ENCODE measurements at places on chromosomes 7 and 10. TPM values are rescaled to one million over a fixed set of nuclear protein-coding genes. Genes with fewer than 3 reads are reported as not detected.

DNA sequence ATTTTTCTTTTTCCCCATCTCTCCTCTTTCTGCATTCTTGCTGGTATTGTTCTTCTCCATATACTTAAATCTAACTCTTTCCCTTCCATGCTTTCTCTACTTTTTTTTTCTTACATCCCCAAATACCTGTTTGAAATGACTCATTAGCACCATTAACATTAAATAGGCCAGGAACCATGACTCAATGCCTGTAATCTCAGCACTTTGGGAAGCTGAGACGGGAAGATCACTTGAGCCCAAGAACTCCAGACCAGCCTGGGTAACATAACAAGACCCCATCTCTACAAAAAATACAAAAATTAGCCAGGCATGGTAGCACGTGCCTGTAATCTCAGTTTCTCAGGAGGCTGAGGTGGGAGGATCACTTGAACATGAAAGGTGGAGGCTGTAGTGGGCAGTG lies 1026.8 kb downstream of the GATA3 start:
- H3K36me3 ChIP-seq: no peaks in the 10 kb centered on the region
- DNase-seq: no peak
- no peaks in the 10 kb centered on the region for H3K27me3 ChIP-seq
- no peak overlapping the region for H3K27ac ChIP-seq

DNA sequence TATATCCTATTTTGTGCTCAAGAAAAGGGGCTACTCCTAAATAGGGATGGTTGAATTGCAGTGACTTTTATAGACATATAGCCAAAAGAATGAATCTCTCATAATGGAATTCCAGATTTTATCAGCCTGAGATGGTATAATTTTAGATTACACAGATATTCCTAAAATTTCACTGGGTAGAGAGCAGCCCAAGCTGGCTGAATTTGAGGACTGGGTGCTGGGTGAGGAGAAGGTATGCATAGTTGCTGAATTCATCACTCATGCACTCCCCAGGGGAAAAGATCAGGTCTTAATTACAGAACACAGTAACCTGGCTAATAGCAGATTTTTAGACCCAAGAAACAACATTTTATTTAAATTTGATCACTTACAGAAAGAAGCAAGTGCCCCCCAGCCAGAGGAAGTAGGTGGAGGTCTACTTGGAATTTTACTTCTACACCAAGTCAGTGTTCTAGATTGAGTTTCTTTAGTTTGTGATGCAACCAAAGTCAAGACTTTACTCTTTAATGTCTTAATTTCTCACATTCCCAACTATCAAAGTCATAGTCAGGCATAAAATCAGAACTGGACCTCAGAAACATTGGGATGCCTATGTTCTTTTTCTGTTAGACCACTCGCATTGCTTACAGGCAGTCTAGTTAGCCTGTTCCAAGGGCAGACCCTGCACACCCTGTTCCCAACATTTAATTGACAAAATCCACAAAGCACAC lies 337.4 kb upstream of the PODXL start:
- no peak overlapping the region for H3K27ac ChIP-seq
- no peaks in the 10 kb centered on the region for H3K27me3 ChIP-seq
- H3K36me3 ChIP-seq: no peaks in the 10 kb centered on the region
- no peak for DNase-seq
- H3K4me3 ChIP-seq: no peak overlapping the region
- peaks cover 29% of the 10 kb centered on the region for H3K4me1 ChIP-seq

Gene ABCB8
- 16.2 TPM for total RNA-seq

Gene PDE1C
- 14.7 TPM for total RNA-seq

Data from esophagus muscularis mucosa (tissue), 4 donors.